GDM1 (cell line): ENCODE measurements at places on chromosomes 2 and 18.

DNA sequence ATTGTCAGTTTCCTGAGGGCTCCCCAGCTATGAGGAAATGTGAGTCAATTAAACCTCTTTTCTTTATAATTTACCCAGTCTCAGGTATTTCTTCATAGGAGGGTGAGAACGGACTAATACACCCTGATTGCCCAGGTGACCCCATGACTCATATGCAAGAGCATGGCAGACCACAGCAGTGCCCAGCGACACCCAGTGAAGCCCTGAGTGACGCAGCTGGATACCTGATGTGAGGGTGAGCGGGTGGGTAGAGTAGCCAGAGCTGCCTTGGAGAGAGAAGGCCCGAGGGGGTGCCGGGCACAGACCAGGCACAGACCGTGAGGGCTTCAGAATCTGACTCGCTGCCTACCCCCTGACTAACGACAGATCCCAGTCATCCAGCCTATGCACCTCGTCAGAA, 15.4 kb downstream of the ALPG start:
- DNase-seq: no peak

- no peak for DNase-seq
These were observed 870.2 kb downstream of the CBLN2 start for GRCh38 chr18:71673954-71674353.

DNA sequence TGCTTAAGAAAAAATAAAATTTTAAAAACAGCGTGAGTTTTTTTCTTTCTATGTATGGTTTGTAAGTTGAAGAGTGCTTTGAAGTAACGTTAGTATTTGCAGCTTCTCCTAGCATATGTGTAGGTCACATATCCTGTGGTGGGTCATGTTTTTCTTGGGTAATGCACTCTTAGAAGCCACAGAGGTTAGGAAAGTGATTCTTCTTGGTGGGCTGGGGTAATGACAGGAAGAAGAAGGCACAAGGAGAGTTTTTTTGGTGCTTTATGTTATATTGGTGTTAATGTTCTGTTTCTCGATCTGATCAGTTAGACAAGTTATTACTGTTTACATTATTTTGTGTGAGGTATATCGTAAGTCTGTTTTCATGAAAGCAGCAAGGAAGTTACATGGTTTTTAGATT, 109.0 kb downstream of the ICA1L start:
- DNase-seq: peak; percentile 1

DNA sequence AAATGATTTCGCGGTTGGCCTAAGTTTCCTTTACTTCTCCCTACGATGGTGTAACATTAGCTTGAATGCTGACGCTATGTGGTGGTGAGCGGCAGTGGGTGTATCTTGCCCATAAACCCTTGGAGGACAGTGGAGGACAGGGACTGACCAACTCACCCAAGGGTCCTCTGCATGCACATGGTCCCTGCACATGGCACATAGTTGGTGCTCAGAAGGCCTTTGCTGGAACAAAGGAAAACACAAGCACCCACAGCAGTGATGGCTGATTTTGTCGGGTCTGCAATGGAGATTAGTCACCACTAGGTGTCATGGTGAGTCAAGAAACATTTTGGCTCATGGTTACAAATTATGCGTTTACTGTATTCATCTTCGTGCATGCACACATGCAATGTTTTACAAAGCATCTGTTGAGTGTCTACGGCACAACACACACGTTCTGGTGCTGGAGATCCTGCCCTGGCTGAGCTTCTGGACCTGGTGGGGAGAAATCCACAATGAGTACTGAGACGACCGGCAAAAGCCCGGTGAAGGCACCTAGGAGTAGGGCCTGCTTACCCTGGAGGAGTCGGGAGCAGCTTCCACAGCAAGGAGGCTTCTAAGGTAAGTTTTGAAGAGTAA, 44.0 kb downstream of the PDCL3 start:
- no peak for DNase-seq
